ENCODE measurements at places on chromosomes 12 and 14.

DNA sequence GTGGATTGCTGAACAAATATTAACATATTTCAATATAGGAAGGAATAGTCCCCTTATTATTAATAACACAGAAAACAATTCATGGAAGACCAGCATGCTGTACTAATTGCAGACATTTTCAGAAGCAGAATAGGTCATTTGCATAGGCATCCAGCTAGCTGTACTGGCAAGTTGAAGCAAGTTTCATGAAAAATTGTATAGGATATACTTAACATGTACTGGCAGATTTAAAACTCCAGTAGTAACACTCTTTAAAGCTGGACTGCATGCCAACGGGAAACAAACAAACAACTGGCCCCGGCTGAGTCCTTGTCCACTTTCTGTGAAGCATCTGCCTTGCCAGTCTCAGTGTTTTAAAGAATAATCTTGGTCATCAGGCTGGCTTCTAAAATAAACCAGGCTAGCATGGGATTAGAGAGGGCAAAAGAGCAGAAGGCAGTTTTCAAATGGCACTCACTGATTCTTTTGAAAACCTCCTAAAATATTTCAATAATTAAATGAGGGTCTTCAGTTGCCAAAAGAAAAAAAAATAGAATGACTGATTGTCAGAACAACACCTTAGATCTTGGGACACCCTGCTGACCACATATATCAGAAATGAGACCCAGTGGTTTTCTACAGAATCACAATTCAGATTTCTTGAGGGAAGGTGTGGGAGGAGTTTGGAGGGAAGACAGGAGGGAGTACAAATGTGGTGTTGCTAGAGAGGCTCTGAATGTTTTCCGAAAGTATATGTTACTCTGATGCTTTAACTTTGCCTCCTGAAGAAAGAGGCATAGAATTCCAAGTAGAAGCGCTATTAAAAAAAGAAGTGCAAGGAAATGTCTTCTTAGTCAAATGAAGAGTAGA, 122.5 kb upstream of the KRAS start:
- no peak for DNase-seq

- DNase-seq = no peak
Measured at GRCh38 chr14:50381823-50382287, 14.8 kb downstream of the CDKL1 start.

DNA sequence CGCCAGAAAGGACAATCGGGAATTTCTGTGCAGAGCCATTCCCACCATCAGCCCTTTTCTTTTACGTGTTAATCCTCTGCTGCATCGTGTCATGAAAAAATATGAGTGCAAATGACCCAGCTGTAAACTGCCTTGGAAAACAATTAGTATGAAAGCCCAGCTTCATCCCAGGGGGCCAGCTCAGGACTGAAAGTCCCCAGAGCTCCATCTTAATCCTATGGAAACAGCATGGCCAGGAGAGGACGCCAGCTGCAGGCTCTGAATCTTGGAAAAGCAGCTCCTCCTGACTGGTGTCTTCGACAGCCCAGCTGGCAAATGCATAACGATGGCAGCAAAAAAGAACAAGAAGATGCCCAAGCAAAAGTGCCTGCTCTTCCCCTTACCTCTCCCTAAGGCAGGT, 191.5 kb downstream of the NTF3 start:
- DNase-seq = no peak

DNA sequence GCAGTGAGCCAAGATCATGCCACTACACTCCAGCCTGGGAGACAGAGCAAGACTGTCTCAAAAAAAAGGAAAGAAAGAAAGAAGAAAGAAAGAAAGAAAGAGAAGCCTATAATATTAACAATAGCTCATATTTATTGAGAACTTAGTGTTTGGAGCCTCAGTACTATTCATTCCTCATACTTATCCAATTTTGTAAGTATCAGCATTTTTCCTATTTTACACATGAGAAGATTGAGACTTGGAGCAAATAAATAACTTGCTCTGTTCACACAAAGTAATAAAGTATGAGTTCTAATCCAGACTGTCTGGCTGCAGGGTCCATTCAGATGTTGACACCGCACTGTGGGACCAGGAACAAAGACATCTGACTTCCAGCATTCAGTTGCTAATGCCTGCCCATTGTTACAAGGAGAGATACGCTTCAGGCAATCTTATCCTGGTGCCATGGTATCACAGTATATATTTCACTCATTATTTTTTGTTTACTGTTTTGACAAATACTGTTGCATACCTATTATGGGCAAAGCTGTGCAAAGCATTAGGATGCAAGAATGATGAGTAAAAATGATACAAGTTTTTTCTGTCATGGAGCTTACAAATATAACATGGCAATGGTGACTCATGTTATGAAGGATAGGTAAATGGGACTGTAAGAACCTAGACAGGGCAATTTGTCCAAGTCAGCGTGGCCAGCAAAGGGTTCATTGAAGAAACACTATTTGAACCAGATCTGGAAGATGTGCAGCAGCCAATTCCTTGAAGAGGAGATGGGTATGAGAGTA, 21.4 kb upstream of the TMTC2 start:
- no peak for DNase-seq

GRCh38 chr12:91857813-91858542, 287.7 kb downstream of the BTG1 start:
- DNase-seq = no peak

GRCh38 chr14:73402579-73402978, 55.8 kb downstream of the NUMB start:
- DNase-seq = no peak

DNA sequence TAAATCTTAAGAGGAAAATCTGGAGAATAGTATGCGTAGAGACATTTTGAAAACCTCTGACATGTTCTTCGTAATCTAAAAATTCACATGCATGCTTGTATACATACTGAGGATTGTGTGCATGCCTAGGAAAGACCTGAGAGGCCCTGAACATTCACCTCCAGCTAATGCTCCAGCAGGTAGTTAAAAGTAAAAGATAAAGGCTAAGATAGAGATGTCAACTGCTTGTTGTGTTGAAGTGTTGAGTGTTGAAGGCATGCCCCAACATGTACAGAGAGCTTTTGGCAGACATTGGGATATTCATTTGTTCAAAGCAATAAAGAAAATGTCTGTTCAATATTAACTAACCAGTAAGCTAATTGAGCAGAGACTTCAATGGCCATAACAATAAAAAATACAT, 118.6 kb upstream of the SYT1 start:
- DNase-seq = no peak

GRCh38 chr12:25315388-25315787, 64.7 kb upstream of the KRAS start:
- DNase-seq = no peak

DNA sequence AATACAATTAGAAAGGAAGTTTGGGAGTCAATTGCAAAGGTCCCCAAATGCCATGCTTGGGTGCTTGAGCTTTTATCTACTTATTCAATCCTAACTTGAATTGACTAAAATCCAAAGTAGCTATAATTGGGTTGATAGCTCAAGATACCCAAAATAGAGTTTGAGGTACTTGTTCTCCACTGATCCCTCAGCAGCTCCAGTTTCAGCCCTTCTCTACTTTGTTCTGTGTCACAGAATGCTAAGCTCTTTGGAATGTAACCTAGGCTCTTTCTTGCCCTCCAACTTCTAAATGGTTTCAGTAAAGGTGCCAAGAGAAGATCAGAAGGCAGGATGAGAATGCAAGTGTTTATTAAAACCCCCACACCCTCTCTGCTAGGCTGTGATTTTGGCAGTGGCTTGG, 251.4 kb upstream of the CLEC14A start:
- no peak for DNase-seq

DNA sequence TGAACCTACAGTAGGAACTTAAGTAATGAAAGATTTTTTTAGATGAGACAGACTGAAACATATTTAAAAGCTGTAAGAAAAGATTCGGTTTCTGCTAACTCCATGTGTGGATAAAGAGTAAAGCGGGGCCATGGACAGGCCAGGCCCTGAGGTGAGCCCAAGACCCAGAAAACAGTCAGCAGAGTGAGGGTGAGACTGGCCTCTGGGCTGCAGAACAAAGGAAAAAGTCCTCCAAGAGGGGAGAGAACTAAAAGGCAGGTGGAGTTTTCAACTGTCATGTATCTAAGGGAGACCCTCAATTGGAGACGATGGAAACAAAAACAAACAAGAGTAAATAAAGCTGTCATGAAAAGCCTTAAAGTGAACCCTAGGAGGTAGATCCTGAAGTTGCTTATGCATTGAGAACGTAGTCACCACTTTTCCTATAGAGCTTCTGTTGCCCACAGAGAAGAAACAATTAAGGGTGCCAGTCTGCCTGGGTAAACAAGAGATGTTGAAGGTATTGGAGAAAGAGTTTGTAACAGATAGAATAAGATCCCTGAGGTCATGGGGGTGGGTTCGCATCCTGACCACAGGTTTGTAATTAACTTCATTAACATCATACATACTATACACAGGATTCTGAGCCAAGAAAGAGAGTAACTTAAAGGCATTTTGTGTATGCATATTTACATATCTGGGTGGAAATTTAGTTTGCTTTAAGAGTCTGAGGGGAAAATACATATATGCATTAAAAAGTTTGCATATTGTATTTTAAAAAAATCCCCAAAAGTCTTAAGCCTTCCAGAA, 268.7 kb upstream of the PDE3A start:
- no peak for DNase-seq

DNA sequence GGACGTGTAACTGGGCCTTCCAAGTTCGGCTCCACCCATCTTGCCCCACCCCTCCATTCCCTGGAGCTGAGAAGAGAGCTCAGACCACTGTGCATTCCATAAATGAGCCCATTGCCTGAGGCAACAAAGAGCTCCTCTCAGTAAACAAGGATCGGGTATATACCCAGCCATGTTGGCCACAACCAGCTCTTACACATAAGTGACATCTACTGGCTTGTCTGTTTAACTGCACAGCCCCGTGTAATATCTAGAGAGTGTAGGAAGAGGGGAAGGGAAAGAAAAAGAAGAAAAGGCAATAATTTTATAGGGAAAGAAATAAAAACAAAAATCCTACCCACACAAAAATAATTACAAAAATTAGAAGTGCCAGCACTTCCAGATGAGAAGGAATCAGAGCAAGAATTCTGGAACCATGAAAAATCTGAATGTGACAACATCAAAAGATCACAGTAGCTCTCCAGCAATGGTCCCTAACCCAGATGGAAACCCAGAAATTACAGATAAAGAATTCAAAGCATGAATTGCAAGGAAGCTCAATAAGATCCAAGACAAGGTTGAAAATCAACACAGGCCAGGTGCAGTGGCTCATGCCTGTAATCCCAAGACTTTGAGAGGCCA, 308.1 kb downstream of the RPAP3 start:
- no peak for DNase-seq

Measured in right hindlimb (tissue), 1 donor.